NCI-H1417 treated with DMSO at 0.1 percent for 48 hours (cell line): ENCODE measurements at places on chromosomes 1 and 21.

GRCh38 chr1:25767437-25767770 is 32.6 kb upstream of the SELENON start:
- no peak for DNase-seq

DNA sequence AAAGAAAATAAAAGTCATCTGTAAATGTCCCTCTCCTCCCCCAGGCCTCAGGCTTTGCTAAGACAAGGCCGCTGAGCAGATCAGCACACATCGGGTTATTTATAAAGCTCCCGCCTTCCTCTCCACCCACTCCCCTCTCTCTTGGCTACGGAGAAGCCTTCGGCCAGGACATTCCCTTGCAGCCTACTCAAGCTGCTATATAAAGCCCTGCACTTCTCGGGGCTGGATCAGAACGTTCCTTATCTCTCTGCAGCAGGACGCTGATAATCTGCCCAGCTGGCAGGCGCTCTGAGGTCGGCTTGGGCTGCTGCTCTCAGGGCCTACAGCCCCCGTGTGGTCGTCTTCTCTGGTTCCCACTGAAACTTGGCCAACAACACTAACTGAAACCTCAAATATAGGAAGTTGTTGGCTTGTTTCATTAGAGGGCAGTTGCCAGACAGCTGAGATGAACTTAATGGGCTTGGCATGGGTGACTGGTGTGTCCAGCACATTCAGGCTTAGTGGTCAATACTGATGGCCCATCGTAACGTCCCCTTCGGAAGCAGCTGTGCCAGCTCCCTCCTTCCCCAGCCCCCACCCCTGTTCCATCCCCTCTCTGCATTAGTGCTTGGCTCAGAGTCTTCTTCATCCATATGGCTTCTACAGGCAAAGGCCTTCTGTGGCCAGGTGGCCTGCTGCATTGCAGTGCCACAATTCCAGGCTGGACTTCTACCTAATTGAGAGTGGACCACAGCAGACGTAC is 64.6 kb downstream of the IER5 start:
- no peak for DNase-seq

- no peak for DNase-seq
These were observed 11.2 kb downstream of the WRAP73 start for GRCh38 chr1:3638676-3639075.

DNA sequence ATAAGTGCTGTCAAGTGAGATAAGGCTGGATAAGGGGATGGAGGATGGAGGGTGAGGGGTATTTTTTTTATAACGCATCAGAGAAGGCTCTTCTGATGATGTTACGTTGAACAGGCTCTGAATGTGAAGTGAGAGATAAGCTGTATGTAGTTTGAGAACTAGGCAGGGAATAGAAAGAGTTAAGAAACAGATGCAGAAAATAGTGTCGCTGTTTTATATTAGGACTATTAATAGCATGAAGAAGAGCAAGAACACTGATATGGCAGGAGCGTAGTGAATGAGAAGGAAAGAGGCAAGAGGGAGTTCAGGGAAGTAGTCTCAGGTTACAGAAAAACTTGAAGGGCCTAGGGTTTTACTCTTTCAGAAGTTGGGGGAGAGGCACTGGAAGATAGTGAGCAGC is 59.8 kb downstream of the GPR88 start:
- no peak for DNase-seq

- no peak for DNase-seq
These were observed at the start of gene TMEM51 for GRCh38 chr1:15153184-15153841. Gene TMEM51 (plus strand): TSS chr1:15153747. CDS start chr1:15215088, 61,341 bp downstream.

- DNase-seq: no peak
These were observed 126.4 kb downstream of the VPS13D start for GRCh38 chr1:12356004-12356890.

- no peak for DNase-seq
These were observed 20.7 kb upstream of the SLC45A1 start for GRCh38 chr1:8297245-8297644.

- no peak for DNase-seq
These were observed 31.5 kb upstream of the DNASE2B start for GRCh38 chr1:84366786-84367185.

DNA sequence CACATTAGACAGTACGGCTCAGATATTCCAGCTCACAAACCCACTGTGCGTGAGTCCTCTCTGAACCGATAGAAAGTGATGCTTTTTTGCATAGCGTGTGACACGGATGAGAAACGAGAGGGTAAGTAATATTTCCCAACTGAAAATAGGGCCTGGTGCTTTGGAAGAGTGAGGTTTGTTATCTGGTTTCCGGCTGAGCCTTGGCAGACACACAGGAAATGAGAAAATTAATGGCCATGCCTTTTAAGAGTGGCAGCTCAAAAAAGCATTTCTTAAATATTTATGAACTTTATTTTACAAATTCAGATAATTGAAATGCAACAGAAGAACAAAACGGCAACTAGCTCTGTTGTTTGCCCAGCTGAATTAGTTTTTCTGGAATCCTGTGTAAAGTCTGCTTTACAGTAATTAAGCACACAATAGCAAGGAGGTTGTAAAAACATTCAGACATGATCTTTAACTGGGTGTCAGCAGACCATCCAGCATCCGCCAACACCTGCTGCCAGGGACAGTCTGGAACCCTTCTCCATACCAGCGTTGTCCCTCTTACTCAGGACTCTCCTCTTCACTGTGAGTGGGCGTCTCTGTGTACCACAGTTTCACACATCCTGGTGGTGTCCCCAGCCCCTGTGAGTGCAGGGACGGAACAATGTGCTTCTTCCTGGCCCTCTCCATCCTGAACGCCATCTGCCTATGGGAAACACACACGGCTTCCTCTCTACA is 155.4 kb downstream of the PGBD5 start:
- peak; percentile 35 for DNase-seq

DNA sequence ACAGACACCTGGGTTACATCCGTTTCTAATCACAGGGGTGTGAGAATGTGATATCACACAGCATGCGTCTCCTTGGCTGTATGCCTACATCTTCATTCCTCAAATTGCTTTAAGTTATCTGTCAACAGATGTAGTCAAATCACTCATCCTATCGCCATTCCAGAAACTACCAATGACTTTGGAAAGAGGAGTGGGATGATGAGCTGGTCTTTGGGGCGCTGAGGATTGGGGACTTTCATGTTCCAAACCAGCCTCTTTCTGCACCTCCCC is 104.8 kb downstream of the NAV1 start:
- DNase-seq: no peak

DNA sequence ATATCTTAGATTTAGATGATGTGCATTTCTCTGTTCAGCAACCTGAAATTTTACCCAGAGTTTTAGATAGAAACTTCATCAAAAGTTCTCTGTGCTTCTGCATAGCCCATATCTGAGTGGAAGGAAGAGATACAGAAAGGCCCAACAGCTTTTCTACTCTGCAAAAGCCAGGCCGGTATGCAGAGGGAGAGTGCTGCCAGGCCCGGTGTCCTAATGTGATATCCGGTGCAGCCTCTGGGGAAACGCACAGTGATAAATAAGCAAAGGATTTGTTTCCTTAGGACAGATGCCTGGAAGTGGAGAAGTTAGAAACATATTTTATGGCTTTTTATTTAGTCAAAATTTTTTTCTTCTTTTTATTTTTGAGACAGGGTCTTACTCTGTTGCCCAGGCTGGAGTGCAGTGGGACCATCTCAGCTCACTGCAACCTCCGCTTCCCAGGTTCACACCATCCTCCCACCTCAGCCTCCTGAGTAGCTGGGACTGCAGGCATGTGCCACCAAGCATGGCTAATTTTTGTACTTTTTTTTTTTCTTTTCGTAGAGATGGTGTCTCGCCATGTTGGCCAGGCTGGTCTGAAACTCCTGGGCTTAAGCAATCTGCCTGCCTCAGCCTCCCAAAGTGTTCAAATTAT is 145.8 kb downstream of the PATJ start:
- DNase-seq: no peak

- DNase-seq: no peak
These were observed 54.5 kb upstream of the PLXNA2 start for GRCh38 chr1:208298593-208299269.
